Testis (tissue), 5 donors: ENCODE measurements at places on chromosomes 16 and 17.

DNA sequence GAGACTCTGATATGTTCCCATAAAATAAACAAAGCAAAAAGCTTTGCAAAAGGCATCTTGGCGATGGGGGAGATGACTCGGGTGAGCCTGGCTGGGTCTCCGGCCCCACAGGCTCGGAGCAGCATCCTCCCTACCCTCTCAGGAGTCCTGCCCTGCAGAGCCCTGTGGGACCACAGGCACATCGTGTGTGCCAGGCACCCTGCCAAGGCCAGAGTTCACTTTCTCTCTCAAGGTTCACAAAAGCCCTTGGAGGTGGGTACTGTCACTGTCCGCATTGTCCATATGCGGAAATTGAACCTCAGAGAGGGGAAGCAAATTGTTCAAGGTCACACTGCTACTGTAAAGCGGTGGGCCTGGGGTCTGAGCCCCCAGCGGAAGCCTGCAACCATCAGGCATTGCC lies 48.5 kb downstream of the CRISPLD2 start:
- no peak for DNase-seq

GRCh38 chr16:24541233-24541933 lies 2.0 kb downstream of the RBBP6 start:
- no peak for DNase-seq

- no peak for DNase-seq
Measured at GRCh38 chr16:88927010-88927409, 50.0 kb downstream of the CBFA2T3 start.

- DNase-seq: no peak
Measured at GRCh38 chr16:79047337-79047736, 553.2 kb downstream of the MAF start.

DNA sequence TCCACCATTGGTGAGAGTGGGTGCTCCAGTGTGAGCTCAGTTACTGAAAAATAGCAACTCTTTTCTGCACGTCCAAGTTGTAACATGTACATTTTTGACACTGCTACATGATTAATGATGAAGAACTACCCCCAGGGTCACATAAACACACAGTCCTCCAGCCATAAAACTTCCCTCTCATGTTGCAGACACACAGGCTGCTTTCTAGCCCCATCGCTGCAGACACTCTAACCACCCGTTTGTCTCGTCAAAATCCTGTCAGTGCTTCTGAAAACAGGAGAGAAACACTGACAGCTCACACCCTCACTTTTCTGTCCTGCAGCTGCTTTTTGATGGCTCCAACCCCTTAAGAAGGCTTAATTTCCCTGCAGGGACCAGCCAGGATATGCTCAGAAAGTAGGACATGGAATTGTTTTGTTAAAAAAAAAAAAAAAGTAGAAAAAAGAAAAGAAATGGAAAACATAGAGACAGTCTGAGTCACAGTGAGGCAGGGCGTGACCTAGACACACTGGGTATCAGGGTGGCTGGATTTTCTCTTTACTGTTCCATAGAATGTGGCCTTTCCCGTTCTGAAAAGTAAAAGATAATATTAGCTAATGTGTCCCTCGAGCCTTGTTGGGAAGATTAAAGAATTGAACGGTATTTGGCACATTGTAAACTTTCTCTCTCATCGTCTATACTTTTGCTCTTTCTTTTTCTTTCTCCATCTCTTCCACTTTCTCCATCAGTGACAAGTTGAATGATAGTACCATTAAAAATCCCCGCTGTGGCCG lies 20.7 kb upstream of the CCL5 start:
- DNase-seq: no peak

GRCh38 chr17:419073-419735 lies 66.6 kb upstream of the RPH3AL start:
- no peak for DNase-seq

DNA sequence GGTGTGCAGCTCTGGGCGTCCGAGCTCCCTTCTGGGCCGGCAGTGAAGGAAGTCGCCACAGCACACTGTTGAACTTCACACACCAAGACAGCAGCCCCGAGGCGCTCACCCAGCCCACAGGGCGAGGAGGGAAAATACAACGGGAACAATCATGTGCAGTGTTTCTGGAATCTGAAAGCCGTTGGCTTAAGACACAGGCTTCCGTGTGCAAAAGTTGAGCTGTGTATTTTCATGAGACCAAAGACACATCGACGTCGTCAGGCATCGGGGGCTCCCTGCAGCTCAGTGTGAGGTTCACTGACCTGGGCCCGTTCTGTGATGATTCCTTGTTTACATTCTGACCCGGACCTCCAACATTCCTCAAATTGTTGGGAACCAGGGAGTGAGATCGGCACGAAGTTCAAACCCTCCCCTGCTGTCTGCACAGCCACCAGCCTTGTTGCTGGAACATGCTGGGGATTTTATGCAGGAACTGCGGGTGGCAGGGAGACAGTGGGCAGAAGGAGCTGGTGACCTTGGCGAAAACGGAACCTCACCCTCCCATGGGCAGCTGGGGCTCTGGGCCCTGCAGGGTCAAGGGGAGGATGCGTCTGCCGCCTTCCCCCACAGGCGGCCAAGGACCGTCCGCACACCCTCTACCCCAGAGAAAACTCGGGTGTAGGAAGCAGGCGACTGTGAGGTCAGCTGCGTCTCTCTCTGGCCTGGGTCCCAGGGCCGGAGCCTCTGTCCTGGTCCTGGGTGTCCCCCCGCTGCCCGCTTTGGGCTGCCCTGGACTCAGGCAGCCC lies 72.2 kb downstream of the METRNL start:
- peak; percentile 23 for DNase-seq

DNA sequence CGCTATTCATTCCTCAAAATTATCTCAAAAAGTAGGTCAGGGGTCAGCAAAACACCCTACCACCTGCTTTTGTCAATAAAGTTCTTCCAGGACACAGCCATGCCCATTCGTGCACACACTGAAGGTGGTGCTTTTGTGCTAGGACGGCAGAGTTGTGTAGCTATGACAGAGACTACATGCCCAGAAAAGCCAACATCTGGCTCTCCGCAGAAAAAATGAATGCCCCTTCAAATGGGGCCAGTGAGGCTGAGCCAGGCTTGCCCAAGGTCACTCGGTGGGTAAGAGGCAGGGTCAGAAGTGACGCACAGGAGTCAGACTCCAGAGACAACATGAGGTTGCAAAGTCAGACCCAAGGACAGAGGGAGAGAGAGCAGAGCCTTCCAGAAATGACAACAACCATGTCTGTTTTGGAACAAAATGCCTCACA lies 200.1 kb downstream of the XYLT1 start:
- peak; percentile 22 for DNase-seq

DNA sequence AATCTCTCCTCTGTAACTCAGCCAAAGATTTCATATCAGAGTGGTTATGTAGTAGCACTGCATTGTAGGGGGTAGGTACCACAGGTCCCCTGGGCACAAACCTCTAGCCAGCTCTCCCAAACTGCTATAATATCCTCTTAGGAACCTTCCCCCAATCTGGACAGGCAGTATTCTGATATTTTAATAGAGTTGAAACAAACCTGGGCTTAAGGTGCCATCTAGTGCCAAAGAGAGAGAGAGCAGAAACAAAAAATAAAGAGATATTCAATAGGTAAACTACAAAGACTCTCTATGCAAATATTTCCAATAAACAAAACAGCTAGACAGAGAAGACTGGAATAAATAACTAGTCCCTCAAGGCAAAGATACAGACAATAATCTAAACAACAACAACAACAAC lies 1070.0 kb downstream of the CDH11 start:
- no peak for DNase-seq

GRCh38 chr16:53055541-53056391 lies 975 bp downstream of the CHD9 start:
- peak; percentile 36 for DNase-seq

GRCh38 chr16:86367291-86368072 lies 142.8 kb upstream of the FOXF1 start:
- DNase-seq: no peak

DNA sequence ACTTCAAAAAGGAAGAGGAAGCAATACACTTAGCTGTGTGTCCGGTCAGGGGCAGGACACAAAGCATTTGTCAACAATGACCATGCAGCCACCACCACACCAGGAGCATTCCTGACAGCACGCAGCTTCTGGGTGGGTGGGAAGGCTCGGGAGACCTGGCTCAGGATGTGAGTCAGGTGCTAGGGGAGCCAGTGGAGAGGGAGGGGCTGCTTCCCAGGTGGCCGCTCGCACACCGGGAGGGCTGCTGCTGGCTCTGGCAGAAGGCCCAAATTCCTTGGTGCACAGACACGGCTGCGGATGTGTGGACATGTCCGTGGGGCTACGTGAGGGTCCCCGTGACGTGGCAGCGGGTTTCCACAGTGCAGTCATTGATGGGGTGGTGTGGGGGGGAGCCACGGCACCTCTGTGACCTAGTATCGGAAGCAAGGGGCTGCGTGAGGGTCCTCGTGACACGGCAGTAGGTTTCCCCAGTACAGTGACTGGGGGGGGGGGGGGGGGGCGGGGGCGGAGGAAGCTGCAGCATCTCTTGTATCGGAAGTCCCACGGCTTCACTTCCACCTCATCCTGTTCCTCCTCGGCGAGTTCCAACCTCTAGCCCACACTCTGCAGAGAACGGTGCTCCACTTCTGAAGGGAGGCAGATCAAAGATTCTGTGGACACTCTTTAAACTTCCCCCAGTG lies 112.8 kb downstream of the ZNF778 start:
- DNase-seq: no peak

DNA sequence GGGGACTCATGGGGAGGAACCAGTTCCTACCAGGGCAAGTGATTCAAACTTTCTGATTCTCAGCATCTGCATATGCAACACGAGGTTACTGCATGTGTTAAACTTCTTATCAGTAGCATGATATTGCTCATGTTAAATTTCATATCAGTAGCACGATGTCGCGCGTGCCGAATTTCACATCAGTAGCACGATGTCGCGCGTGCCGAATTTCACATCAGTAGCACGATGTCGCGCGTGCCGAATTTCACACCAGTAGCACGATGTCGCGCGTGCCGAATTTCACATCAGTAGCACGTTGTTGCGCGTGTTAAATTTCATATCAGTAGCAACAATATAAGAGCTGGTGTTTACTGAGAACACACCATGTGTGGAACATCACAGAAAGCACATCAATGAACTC lies 221.6 kb downstream of the GSG1L start:
- DNase-seq: no peak

DNA sequence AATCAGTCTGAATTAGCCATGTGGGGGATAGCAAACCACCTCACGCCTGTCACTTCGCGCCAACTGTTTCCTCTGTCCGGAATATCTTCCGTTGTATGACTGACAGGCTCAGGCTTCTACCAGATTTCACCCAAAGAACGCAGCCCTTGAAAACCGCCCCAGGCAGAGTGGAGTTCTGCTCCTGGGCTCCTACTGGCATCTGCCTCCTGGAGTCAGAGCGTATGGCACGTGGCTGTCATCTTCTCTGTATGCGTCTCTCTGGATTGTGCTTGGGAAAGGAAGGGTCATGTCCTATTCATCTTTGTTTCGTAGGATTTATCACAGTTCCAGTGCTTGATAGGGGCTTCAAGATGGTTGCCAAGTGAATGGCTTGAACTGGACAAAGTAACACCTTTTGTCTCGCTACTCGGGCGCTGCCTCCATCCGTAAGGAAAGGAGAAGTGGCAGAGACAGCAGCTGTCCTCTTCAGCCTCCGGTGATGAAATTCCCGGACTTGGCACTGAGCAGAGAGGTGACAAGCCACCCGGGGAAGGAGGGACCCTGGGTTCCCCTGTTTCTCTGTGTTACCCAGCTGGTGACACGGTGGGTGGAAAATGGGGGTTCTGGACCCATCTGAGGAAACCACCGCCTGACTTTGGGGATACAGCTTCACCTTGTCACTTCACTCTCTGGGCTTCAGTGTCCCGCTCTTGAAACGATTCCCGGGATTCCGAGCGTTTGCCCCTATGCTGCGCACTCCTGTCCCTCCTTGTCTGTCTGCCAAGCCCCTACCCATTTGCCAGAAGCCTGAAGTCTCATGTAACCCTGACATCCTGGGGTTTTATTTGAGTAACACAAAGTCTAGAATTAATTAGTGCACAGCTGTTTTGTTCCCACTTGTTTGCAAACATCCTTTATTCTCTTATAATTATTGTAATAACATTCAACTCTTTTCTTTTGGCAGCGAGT lies 13.9 kb downstream of the KIAA0513 start:
- no peak for DNase-seq

DNA sequence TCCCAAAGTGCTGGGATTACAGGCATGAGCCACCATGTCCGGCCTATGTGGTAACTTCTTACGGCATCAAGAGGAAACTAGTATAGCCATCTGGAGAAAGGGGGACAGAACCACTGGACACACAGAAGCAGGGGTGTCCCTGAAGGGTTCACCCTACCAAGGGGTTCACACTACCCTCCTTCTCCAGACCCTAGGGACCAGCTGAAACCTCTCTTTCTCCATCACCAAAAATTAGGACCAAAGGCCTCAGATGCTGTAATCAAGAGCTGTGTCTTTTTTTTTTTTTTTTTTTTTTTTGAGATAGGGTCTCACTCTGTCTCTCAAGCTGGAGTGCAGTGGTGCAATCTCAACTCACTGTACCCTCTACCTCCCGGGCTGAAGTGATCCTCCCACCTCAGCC lies 33.2 kb downstream of the ZFHX3 start:
- no peak for DNase-seq

DNA sequence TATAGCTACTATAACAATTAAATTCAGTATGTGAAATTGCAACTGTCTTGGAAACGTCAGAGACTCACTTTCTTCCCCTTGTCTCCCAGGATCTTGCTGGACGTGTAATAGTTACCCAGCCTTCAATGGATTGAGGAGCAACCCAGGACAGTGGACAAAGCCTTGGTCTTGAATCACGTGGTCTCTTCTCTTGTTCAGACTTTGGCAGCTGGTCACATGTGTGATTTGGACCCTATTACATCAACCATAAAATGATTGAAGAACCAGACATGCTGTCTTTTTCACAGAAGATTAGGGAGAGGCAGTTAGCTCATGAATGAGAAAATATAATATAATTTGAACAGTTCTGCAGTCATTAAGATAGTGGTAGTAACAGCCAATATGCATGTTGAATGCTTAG lies 1085.5 kb upstream of the RBFOX1 start:
- DNase-seq: no peak

DNA sequence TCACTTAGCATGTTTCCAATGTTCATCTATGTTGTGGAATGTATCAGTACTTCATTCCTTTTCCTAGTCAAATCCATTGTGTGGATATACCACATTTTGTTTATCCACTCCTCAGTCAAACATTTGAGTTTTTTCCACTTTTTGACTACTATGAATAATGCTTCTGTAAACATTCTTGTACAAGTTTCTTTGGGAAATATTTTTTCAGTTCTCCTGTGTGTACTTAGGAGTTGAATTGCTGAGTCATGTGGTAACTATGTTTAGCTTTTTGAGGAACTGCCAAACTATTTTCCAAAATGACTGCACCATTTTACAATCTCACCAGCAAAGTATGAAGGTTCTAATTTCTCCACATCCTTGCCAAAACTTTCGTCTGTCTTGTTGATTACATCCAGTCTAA lies 223.7 kb upstream of the AXIN2 start:
- no peak for DNase-seq

GRCh38 chr16:67528870-67529581 lies 397 bp downstream of the RIPOR1 start:
- DNase-seq: no peak

DNA sequence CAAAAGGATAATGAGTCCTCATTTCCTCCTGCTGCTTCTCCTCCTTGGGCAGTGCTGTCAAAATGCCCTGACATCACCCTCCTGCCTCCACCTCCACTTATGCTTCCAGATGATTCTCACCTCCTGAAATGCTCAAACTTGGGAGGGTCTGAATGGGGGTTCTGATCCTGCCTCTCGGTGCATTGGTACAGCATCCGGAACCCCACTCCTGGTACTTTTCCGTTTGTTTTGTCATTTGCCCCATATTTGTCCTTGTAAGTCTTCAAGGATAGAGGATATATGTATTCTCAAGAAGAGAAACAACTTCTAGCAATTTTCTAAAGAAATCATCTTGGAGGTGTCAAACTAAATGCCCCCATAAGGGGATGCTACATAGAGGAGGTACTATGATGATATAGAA lies 148.3 kb downstream of the SHISA9 start:
- DNase-seq: no peak
